CD4-positive, alpha-beta T cell treated with Interleukin-21 for 1 hour (primary cell): ENCODE measurements at places on chromosomes 3 and 15.
A peak's percentile ranks its signal among the peaks of the same experiment; 100 is the strongest.

- DNase-seq: no peak
These were observed 415.3 kb upstream of the ALCAM start for GRCh38 chr3:104951426-104951825.

DNA sequence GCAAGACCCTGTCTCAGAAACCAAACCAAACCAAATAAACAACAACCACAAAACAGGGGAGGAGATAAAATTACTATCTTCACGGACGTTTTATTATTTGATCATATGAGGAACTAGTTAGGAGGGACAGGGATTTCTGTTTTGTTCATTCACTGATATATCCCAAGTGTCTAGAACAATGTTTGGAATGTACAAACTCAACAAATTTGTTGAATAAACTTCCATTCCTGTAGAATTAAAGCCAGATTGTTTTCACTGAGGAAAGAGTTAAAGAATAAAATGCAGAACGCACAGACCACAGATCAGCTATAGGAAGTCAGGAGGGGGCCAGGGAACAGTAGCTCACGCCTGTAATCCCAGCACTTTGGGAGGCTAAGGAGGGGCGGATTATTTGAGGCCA lies 6.5 kb upstream of the STRC start:
- DNase-seq: no peak

DNA sequence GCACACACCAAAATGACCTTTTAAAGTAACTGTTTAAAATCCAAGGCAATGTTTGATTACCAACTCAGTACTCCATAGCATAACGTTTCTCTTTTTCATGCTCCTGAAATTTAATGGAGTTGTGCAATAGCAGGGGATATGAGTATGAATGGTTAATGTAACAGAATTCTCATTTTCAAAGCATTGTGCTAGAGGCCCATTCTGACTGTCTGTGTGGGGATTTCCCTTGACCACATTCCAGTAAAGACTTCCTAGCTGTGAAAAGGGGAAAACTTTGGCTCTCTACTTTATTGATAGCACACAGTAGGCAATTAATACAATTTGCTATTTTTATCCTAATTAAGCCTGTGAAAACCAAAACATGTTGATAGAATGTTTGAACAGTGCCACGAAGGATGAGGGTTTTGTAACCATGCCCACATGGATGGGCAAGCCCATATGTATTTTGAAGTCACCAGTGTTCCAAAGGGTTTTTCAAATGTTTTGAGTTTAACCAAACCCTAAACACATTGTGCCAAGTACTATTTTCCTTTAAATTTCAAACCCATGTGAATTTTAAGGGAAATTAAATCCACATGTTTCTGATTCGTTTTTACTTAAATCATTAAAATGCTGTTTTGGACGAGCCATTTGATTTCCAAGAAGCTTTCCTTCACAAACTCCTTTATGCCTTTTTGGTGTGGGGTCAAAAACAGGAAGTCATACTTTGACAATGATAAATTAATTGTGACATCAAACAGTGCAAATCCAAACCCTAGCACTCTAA lies 261.2 kb downstream of the SHOX2 start:
- no peak for DNase-seq

- no peak for DNase-seq
These were observed 110.1 kb upstream of the MLF1 start for GRCh38 chr3:158460926-158461325.

- peak; percentile 7 for DNase-seq
These were observed 1.5 kb downstream of the CELF6 start for GRCh38 chr15:72318408-72318942.

DNA sequence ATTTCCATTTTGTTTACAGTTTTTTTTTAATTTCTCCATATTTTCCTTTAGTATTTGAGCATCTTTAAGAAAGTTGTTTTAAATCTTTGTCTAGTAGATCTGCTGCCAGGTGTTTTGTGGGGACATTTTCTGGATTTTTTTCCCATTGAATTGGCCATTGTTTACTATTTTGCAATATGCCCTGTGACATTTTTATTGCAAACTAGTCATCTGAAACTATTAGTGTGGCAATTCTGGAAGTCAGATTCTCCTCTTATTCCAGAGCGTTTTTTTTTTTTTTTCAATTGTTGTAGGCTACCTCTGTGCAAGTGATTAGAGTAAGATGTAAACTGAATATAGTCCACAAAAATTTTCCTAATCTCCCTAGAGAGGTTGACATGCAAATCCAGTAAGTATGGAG lies 334.2 kb downstream of the PYDC2 start:
- no peak for DNase-seq
